ENCODE measurements at places on chromosomes 2 and 18. TPM values are rescaled to one million over a fixed set of nuclear protein-coding genes. Genes with fewer than 3 reads are reported as not detected.

The NGEF gene
- not detected for polyA plus RNA-seq

The LRATD1 gene
- not detected for polyA plus RNA-seq

The IL36RN gene
- polyA plus RNA-seq: not detected

The FAM237A gene
- not detected for polyA plus RNA-seq

GRCh38 chr2:239779584-239779983 lies 245.6 kb downstream of the NDUFA10 start:
- no peak for DNase-seq

DNA sequence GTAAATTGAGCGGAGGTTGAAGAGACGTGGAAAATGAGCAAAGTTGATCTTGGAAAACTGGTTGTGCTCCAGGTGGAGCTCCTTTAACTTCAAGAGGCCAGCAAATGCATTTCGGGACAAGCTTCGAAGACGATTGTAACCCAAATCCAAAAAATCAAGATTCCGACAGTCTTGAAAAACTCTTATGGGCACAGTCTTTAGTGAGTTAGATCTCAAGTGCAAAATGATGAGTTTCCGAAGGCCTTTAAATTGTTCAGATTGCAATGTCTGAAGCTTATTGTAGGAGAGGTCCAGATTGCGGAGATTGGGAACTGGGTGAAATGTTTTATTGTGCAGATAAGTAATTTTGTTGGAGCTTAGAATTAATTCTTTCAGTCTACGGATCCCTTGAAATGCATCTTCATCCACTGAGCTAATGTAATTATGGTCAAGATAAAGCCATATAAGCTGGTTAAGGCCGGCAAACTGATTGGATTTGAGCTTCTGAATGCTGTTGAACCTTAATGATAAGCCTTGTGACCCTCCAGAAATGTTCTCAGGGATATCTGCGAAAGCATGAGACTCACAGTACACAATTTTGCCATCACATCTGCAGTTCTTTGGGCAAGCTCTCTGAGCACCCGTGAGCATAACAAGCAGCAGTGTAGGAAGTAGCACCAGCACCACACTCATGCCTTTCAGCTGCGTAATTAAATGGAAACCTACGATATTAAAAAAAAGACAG lies 2.9 kb downstream of the LRRTM4 start:
- DNase-seq: no peak

DNA sequence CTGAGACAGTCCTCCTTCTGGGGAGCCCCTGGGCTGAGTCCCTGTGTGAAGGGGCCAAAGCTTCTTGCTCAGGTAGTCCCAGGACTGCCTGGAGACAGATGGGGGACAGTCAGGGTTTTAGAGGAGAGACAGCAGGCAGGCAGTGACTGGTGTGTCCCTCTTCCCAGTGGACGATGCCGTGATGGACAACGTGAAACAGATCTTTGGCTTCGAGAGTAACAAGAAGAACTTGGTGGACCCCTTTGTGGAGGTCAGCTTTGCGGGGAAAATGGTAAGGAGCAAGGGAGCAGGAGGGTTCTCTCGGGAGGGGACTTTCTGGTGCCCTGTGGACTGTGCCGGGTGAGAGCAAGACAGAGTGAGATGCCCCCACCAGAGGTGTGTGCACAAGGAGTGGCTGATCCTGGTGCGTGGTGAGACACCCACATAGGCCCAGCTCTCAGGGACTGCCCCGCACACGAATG lies 74.8 kb downstream of the DYSF start:
- no peak for DNase-seq
